Activated CD8-positive, alpha-beta memory T cell treated with anti-CD3 and anti-CD28 coated beads, Interleukin-2, amount 10 ng/mL, durations not matched to agents 7 days and 5 days (primary cell): ENCODE measurements at places on chromosomes 3 and 15. TPM values are rescaled to one million over a fixed set of nuclear protein-coding genes. Genes with fewer than 3 reads are reported as not detected.

The RBSN gene
- 21.8 TPM for total RNA-seq

The FSIP1 gene
- total RNA-seq: 0.50 TPM

The VEPH1 gene
- not detected for total RNA-seq

The PAK6 gene
- total RNA-seq: 1.7 TPM

The ITIH3 gene
- not detected for total RNA-seq

The TADA3 gene
- total RNA-seq: 89.8 TPM

The FRMD4B gene
- total RNA-seq: 55.8 TPM

The MYLK gene
- 0.50 TPM for total RNA-seq

The DZIP1L gene
- 0.56 TPM for total RNA-seq

The CAND2 gene
- 0.05 TPM for total RNA-seq

The LSMEM2 gene
- not detected for total RNA-seq

- DNase-seq: no peak
Measured at GRCh38 chr3:4948395-4948794, 30.8 kb upstream of the BHLHE40 start.

DNA sequence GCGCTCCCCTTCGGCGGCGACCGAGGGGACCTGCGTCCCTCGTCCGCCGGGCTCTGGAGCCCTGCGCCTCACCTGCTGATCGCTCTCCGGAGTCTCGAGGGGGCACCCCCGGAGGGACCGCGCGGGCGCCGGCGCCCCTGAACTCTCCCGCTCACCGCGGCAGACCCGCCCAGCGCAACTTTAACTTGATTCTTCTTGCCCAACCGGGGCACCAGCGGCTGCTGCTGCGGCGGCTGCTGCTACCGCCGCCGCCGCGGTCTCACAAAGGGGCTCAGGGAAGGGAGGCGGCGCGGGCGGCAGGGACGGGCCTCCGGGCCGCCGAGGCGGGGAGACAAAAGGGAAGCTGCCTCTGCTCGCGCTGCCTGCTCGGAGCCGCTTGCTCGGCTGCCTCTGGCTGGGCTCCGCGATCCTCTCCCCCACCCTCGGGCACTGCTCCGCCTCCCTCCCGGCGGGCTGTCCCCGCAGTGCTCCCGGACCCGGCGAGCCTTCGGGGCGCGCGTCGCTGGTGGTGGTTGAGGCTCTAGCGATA is at the start of gene PPM1L:
Gene PPM1L, plus strand, starts transcription at position 456 of the 529 bp plus-strand sequence.
- peak; percentile 65 for DNase-seq

DNA sequence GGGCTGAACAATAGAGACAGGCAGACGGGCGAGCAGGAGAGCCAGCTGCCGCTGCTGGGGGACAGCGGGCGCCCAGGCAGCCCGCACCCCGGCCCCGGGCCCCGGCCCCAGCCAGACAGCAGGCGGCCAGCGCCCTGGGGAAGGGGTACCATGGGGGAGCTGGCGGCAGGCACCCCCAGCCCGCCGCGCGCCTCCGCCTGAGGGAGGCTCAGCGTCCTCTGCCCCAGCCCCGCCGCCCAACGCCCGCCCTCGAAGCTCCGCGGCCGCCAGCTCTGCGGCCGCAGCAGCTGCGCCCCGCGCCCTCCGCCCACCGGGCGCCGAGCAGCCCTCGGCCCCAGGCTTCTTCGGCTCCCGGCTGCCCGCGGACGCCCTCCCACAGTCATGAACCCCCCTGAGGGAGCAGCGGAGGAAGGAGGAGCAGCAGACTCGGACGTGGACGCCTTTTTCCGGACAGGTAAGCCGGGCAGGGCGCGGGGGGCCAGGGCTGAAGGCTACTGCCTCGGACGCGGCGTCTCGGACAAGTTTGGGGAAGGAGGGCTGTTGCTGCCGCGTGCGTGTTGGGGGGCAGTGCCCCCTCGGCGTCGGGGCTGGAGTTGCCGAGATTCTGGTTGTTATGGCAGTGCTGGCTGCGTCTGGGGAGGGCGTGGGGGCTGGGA is 41.6 kb upstream of the ROPN1 start:
- DNase-seq: no peak

- DNase-seq: no peak
Measured at GRCh38 chr15:86183596-86184491, 104.2 kb downstream of the AGBL1 start.

DNA sequence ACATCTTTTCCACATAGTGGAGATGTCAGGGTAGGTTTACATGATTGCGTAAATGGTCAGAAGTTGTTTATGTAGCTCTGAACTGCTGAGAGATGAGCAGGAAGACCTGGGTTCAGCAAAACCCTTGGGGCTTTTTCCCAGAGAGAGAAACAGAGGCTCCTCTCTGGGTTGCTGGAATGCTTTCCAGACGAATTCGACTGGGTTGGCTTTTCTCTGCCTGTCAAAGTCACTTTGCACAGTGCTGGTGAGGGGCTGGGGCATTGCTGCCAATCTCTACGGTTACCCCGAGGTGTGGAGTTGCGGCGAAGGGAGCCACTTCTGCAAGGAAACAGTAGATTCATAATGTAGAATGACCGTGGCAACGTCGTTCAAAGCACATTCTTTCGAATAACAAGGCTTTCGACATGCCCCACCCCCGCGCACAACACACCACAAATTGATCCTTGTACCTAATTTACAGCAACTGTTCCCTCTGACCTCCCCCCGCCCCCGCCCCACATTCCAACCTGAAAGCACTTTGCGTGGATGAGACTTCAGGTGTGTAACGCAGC is 950 bp upstream of the CNTN4 start:
- no peak for DNase-seq

GRCh38 chr3:126307591-126308393 is 49.4 kb downstream of the KLF15 start:
- no peak for DNase-seq

DNA sequence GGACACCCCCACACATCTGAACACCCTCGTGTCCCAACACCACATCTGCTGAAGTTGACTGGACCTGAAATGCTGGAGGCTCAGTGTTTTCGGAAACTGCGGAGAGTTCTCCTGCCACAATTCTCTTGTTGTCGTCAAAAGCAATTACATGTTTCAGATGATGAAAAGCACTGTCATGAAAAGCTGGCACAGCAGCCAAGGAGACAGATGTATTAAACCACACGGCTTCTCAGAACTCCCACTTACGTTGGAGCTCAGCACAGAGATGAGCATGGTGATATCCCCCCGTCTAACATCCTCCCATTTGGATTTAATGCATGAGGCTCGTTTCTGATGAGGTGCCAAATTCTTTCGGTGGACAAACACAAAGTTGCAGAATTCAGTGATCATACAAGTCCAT is 180.1 kb downstream of the RORA start:
- no peak for DNase-seq

DNA sequence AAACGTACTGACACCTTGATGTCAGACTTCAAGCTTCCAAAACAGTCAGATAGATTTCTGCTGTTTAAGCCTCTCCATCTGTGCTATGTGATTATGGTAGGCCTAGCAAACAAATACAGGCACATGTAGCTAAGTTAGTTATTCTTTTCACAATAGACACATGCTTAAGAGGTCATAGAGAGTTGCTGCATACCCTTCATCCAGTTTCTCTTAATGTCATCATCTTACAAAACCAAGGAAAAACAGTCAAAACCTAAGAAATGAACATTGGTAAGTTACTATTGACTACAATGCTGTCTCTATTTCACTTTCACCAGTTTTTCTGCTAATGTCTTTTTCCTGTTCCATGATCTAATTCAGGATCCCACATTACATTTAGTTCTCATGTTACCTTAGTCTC is 946.8 kb downstream of the TUSC7 start:
- no peak for DNase-seq

DNA sequence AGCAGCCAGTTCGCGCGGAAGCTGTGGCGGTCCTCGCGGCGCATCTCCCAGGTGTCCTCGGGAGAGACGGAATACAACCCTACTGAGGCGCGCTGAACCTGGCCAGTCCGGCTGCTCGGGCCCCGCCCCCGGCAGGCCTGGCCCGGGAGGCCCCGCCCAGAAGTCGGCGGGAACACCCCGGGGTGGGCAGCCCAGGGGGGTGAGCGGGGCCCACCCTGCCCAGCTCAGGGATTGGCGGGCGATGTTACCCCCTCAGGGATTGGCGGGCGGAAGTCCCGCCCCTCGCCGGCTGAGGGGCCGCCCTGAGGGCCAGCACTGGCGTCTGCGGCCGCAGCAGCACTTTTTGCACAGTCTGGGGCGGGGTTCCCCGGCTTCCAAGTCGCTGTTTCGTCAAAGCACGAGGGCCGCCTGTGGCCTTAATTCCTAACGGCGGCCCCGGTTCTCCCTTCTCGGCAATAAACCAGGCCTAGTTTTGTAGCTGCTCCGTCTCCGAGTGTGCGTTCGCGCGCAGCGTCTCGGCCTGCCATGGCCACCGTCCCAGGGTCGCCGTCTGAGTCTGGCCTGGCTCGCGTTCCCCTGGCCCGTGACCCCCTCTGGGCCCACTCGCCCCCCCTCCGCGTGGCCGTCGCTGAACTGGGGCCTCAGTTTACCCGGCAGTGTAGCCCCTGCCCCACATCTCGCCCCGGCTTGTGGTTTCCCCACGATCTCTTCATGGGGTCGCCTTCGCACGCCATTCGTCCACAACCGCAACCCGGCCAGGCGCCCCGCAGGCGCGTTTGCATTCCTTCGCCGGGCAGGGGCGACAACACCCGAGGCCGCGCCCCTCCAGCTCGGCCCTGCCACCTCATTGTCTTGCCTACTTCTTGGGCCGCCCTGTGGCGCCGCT is 30.0 kb downstream of the NBEAL2 start:
- DNase-seq: peak; percentile 92

DNA sequence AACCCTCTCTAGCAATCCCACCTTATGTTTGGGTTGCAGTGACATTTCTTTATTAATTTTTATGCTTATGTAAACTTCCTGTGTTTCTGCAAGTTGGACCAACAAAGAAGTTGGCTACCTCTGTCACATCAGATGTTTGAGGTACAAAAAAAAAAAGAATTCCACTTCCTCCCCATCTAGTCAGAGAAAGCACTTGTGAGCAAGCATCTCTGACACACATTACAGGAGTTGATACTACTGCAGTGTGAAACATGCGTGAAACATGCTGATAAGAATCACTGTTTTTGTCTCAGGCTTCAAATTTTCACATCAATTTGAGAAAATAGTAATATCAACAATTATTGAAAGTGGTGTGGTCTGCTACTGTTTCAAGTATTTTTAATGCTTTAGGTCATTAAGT is 1.3 kb downstream of the SCAANT1 start:
- DNase-seq: no peak

DNA sequence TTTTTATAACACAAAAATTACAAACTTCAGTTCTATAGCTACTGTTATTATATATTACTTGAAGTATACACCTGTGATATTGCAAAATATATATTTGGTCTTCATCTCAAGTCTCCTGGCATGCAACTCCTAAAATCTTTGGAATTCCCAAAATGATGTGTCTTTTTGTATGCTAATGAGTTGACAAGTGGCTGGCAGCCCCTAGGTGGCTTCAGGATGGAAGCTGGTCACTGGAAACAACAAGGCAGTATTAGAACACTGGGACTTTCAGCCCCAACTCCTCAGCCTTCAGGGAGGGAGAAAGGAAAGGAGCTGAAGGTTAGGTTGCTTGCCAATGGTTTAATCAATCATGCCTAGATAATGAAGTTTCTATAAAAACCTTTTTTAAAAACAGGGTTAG is 112.0 kb downstream of the SCAPER start:
- DNase-seq: no peak

GRCh38 chr15:40325700-40326099 is 2.2 kb downstream of the INAFM2 start:
- no peak for DNase-seq

GRCh38 chr3:11088831-11089230 is 65.5 kb upstream of the HRH1 start:
- no peak for DNase-seq

GRCh38 chr3:39505866-39506742 is 38.6 kb downstream of the MOBP start:
- no peak for DNase-seq

DNA sequence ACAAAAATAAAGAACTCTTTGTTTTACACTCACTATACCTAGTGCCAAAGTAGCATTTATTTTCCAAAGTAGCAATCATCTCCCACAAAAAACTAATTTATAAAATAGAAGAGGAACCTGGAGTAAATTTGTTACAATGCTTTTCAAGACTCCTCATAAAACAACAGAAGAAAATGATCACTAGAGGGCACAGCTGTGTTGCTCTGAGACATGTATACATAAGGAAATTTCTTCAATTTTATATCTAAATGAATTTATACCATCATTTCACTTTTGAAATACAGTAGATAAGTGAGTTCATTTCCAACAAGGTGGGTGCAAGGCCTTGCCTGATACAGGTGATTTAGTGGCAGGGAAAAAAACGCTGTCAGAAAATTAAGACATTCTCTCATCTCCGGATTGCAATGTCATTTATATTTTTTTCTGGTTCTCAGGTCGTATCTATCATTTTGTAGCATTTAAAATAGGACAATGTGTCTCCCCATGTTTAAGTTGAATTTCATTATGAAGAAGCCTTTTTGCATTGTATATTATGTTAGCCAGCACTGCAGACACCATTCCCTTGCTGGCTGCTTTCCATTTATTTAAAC is 25.3 kb upstream of the ARHGEF26 start:
- DNase-seq: no peak

DNA sequence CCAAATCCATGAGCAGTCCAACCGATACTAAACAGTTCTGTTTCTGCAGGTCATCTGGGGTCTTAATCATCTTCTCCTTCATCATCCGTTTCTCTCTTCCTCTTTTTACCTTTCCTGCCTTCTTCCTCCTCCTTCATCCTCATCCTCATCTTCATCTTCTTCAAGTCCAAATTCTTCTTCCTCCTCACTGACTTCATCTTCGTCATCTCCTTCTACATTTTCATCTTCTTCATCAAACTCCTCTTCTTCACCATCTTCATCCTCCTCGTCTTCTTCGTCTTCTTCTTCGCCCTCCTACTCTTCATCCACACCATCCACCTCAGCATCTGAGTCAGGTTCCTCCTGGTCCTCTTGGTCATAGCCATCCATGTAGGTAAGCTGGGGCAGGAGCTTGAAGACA is 14.2 kb upstream of the COMMD4 start:
- no peak for DNase-seq

- peak; percentile 47 for DNase-seq
Measured at GRCh38 chr15:77546050-77546501, 86.6 kb downstream of the LINGO1 start.

DNA sequence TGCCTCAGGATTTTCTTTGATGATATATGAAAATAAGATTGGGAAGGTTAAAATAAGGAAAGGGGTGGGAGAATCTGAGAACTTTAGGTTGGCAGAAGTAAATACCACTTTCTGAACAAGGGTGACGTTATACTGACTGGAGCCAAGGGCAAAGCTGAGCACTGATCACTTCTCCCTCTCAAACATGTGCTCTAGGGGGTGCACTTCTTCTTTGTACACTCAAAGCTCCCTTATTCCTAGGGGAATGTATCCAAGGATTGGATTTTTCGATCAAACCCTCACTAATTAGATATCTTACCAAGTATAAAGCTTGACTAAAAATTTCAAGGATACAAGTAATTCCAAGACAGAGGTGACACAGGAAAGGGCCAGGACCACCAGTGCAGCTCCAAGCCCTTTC is 243.9 kb upstream of the UMPS start:
- DNase-seq: no peak

DNA sequence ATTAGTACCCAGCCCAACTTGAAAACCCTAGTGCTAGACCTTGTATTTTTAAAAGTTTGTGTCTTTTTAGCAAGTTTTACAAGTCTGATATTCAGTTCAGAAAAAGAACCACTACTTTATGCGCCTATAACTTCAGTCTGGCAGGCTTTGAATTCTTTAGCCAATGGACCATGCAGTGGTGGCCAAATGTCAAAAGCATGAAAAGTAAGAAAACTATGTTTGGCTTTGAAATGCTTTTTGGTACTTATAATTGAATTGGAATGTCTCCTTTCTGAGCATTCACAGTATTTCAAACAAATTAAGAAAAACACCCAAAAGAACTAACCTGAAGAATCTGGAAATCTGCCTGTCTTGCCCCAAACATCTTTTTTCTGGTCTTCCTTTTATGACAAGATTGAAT is 12.8 kb downstream of the WDR48 start:
- no peak for DNase-seq
